ENCODE measurements at places on chromosomes 5 and 9. TPM values are rescaled to one million over a fixed set of nuclear protein-coding genes. Genes with fewer than 3 reads are reported as not detected.

- DNase-seq: no peak
These were observed 154.4 kb upstream of the PRLR start for GRCh38 chr5:35384658-35385057.

- DNase-seq: peak; percentile 68
These were observed 25.7 kb downstream of the PDGFRB start for GRCh38 chr5:150129813-150130492.

DNA sequence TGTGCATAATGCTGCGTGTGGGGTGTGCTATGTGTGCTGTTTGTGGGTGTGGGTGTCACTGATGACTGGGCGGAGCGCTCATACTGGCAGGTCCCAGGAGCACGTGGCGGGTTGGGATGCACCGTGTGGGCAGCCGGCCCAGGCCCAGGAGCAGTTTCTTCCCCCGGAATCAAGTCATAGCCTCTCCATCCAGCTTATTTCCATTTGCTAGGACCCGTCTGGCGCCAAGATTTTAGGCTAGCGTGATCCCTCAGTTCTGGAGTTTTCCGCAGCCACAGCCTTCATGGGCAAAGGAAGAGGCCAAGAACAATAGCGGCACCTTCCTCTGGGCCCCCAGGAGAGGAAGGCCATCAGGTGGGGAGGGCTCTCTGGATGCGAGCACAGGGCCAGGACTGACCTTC, 43.3 kb upstream of the NEURL1B start:
- DNase-seq: no peak

DNA sequence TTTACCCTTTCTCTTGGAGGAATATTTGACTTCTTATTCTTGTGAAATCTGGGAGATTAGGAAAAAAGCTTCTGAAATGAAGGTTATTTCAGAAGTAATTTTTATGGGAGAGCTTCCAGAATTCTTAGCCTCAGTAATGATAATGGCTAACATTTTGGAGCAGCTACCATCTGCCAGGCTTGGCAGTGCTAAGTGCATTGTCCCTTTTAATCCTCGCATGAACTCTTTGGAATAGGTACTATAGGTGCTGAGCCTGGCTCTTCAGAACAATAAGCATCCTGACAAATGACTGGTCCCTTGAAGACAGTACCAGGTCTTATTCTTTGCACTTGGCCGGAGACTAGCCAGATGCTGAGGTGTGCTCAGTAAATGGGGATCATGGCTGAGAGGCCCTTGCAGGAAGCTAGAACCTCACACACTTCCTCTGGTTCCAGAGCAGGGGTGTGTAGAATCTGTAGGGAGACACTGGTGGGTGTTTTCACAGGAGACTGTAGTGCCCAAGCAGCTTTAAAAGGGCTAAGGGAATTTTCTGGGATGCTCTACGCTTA, 90.7 kb downstream of the RCL1 start:
- no peak for DNase-seq

GRCh38 chr9:89862316-89862715, 257.5 kb downstream of the GADD45G start:
- DNase-seq: no peak

- DNase-seq: no peak
These were observed 139.7 kb downstream of the CRB2 start for GRCh38 chr9:123495731-123496130.

DNA sequence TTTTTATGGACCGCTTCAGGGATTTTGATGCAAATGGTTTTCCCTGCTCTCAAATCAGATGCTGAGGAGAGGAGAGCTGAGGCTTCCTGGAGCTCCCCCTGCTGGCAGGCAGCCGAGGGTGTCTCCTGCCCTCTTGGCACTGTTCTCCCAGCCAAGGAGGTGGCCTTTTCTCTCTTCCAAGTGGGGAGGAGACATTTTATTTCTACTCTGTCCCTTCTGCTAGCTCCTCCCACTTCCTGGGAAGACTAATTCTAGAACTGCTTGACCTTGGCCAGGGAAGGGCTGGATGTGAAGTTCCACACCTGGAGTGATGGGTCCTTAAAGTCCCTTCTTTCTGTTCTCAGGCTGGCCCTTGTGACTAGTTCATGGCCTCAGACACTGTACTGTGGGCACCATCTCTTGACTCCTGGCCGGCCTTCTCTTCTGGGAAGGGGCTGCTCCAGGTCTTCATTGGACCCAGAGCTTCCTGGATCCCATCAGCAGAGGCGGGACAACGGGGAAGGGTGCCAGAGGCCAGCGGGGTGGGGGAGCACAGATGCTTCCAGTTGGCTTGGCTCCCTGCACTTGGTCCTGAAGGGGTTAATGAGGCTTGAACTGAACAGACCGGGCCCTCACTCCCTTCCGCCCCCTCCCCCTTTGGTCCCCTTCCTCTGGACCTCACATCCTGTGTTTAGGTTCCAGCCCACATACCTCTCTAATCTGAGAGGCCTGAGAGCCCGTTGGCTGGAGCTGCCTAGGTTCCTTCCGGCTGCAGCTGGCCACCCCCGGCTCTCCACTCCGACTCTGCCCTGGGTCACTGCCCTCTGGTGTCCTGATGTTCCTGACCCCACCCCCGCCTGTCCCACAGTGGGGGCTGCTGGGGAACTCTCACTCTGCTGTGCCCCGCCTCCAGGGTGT, 32.1 kb downstream of the PTPA start:
- peak; percentile 86 for DNase-seq

DNA sequence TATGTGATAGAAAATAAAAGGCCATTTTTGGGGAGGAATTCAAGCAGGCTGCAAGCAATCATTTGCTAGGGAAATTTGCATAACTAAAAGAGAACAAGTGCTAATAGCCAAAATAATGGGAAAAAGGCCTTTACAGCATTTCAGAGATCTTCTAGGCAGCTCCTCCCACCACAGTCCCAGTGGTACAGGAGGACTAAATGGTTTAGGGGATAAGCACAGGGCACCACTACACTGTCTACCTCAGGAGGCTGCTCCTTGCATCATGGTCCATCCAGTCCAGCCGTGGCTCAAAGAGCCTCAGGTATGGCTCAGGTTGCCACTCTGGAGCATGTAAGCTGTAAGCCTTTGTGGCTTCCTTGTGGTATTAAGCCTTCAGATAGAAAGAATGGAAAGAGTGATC, 485.6 kb downstream of the PDE4D start:
- no peak for DNase-seq

DNA sequence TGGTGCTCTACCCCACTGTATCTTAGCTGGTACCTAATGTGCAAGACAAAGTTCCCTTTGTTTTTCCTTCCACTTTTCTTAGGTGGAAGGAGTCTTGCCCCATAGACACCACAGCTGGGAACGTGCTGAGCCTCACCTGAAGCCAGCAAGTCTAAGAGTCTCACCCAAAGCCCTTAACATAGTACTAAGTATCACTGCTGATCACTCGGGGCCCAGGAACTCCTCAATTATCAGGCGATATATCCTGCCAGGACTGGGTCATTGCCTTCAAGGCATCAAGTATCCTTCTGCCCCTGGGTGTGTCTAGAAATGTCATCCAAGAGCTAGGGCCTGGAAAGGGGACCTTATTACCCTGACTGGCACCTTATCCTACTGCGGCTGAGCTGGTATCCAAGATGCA, 123.9 kb downstream of the PTPRD start:
- DNase-seq: no peak

- DNase-seq: no peak
These were observed 200.4 kb downstream of the LRRC70 start for GRCh38 chr5:62779010-62779422.

- DNase-seq: no peak
These were observed 68.1 kb upstream of the SPIN1 start for GRCh38 chr9:88319936-88320747.

- DNase-seq: no peak
These were observed 14.9 kb upstream of the FEM1C start for GRCh38 chr5:115559524-115559923.

- DNase-seq: no peak
These were observed 55.7 kb downstream of the LIFR start for GRCh38 chr5:38500573-38501260.

DNA sequence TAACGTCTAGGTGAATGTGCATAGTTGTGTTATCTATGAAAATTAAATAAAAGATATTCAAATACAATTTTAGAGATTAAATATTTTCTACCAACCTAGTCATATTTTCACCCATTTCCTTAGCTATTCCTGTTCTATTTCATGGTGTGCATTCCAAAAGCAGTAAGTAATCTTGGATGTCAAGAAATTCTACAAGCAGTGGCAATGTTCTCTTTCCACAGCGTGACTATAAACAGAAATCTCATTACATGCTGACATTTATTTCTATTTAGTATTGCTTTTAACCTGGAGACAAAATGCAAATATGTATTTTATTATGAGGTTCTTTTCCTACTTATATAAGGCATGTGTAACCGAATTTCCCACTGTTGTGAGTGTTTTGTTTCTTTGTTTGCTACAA, 510.0 kb downstream of the ACTL7B start:
- no peak for DNase-seq

- no peak for DNase-seq
These were observed 39.2 kb upstream of the LURAP1L start for GRCh38 chr9:12735665-12736064.

GRCh38 chr9:94703488-94704140, 22.9 kb upstream of the AOPEP start:
- DNase-seq: no peak

GRCh38 chr5:144356489-144356888, 185.8 kb downstream of the KCTD16 start:
- DNase-seq: no peak

- DNase-seq: no peak
These were observed 5.8 kb downstream of the ADAMTS19 start for GRCh38 chr5:129465776-129466344.

DNA sequence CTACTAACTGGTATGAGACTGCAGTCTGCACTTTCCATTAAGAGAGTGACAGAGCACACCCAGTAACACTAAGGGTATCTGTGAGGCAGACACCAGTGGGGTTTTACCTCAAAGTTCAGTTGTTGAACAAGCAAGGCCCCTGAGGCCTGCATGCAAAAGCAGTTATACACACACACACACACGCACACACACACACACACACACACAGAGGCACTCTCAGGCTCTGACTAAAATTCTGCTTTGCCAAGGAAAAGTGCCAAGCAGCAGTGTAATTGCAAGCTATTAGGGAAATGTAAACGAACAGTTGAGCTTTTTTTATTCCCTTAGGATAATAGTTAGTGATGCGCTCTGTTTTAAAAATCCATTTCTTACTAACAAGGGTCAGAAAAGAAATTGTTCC, 377.1 kb downstream of the SPOCK1 start:
- no peak for DNase-seq

DNA sequence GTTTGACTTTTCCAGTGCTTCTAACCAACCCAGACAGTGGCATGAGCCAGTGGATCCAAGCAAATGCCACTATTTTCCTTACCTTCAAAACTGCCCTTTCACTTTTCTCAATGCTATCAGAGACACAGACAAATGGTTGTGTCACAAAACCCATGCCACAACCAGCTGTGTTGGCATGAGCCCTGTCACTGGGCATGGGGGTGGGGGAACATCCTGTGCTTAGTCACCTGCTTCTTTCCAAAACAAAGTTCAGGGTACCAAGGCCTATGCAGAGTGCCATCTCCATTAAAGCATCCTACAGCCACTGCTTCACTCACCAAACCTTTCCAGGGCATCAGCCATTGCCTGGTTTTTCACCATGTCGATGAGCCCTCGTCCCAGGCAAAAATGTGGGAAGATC, 30.1 kb downstream of the NIPSNAP3B start:
- peak; percentile 53 for DNase-seq

GRCh38 chr9:124480621-124480981, 26.6 kb downstream of the NR5A1 start:
- DNase-seq: peak; percentile 30

- DNase-seq: no peak
These were observed 14.9 kb upstream of the SLC6A3 start for GRCh38 chr5:1460054-1460682.

GRCh38 chr9:73402081-73403028, 250.7 kb downstream of the ANXA1 start:
- no peak for DNase-seq

DNA sequence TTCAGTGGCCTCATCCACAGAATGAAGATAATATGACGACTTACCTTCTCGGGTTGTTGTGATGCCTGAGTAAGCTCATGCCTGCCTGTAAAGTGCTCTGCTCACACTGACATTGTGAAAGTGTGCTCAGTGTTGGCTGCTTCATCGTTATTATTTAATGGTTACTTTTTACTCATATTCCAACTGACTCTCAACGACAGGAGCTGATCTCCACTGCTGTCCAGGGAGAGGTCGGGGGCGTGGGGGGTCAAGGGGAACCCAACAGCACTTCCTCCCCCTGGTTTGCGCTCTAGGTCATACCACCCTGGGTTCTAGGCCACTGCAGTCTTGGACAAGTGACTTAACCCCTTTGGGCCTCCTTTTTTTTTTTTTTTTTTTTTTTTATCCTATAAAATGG, 52.9 kb upstream of the ANGPTL2 start:
- no peak for DNase-seq

DNA sequence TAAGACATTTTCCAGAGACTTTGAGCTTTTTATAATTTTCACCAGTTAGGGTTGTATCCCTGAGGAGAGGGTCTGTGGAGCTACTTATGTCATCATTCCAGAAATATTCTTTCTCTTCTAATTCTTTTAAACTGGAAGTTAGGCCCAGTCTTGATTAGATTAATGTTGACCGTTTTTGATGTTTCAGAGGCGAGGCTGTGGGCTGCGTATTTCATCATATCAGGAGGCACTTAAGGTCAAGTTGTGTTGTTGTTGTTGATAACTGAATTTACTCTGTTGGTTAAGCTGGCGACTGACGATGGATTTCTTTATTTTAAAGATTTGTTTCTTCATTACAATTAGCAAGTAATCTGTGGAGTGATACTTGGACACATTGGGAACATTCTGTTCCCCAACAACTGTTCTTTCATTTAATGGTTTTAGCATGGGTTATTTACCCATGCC, 20.1 kb downstream of the IPO11 start:
- no peak for DNase-seq

GRCh38 chr9:120579139-120580050, 572 bp downstream of the CDK5RAP2 start:
- DNase-seq: no peak

Gene FAM153A
- total RNA-seq: 56.9 TPM

Gene NSG2
- total RNA-seq: not detected

Gene PCDHA11
- total RNA-seq: not detected

Gene BAAT
- not detected for total RNA-seq

Gene IFNA13
- not detected for total RNA-seq

Gene SPINK6
- total RNA-seq: not detected

Gene SPOCK1
- not detected for total RNA-seq

Gene SEMA6A
- not detected for total RNA-seq

Gene MAMDC2
- not detected for total RNA-seq

Gene ADAMTS6
- total RNA-seq: 1.9 TPM

Gene TLX3
- total RNA-seq: not detected

Gene ZBTB43
- total RNA-seq: 21.1 TPM

Gene TUSC1
- total RNA-seq: 0.25 TPM

All from activated CD8-positive, alpha-beta T cell treated with anti-CD3 and anti-CD28 coated beads for 36 hours (primary cell).